ENCODE measurements at places on chromosomes 11 and 22.
A peak's percentile ranks its signal among the peaks of the same experiment; 100 is the strongest.

DNA sequence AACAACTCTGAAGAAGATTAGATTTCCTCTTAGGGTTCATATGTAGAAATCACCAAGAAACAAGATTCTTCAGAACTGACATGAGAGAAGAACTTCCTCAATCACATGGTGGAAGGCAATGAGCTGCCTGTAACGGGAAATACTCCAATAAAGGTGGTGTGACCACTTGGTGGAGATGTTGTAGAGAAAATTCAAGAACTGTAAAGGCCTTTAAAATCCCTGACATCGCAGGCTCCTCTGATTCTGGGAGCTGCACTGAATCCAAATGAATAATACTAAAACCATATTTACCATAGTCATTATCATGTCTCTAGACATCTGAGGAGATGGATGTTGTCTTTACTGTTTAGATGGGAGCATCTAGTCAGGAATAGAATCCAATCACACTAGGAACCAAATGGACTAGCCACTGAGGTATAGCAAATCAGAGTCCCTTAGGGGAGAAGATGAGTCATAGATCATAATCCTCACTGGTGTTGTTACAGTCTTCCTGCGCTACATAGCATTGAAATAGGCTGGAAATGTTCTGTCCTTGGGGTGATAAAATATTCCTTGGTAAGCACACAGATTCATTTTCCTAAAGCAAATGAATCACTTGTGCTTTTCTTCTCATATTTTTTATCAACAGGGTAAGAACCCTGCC, 321.6 kb upstream of the TENM4 start:
- DNase-seq = no peak

DNA sequence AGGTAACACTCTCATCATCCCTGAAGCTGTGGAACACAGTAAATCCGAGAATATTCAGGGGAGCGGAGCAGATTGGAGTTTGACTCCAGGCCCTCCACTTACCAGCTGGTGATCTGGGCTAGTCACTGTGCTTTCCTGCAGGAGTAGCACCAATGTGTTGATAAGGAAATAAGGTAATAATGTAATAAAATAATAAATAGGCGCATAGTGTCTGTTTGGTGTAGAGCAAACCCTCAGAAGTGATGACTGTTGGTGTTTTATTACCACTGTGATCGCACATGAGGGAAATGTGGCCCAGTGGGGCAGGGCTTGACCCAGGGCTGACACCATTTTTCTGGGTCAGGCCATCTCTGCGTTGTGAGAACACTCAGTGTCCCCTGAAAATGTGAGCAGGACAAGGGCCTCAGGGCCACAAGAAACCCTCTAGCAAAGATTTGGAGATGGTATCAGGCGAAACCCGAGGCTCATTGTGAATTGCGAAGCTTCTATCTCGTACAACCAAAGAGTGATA, 563.9 kb upstream of the B3GAT1 start:
- no peak for DNase-seq

GRCh38 chr11:68684385-68685356, at the start of gene GAL:
TSS of gene GAL (plus strand) at chr11:68684544. CDS start at chr11:68684924, 380 bp downstream.
- peak; percentile 65 for DNase-seq

DNA sequence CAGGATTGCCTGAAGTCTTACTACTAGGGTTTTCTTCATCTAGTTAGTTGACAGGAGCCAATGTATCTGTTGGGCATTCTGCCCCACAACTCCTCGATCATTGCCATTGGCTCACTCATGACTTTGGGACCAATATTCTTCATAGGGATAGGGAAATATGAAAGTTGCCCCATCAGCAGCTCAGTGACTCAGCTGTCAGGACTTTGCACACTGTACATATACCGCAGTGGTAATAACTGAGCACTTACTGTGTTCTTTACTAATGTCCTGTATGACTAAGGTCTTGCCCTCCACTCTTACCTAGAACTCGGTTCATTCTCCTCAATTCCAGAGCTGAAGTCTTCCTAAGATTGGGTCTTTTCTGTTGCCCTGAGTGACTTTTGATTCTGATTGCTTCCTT, 46.8 kb upstream of the PGR start:
- no peak for DNase-seq

- no peak for DNase-seq
Measured at GRCh38 chr11:80838153-80838552, 1397.3 kb upstream of the TENM4 start.

- no peak for DNase-seq
Measured at GRCh38 chr22:33459137-33459536, 401.0 kb upstream of the SYN3 start.
